ENCODE measurements at places on chromosomes 3 and 15. TPM values are rescaled to one million over a fixed set of nuclear protein-coding genes. Genes with fewer than 3 reads are reported as not detected.

SAMD7 gene
- total RNA-seq = not detected

ACKR2 gene
- total RNA-seq = not detected

MUC20 gene
- 1.3 TPM for total RNA-seq

IGDCC3 gene
- not detected for total RNA-seq

TRIM71 gene
- total RNA-seq = not detected

All from cardiac atrium fibroblast (primary cell).